ENCODE measurements at places on chromosomes 1 and 21.

- no peak for DNase-seq
These were observed 92.0 kb downstream of the CASZ1 start for GRCh38 chr1:10704368-10704882.

- no peak for DNase-seq
These were observed 742.0 kb downstream of the KCNT2 start for GRCh38 chr1:195866091-195866780.

- DNase-seq: no peak
These were observed 95.0 kb downstream of the SUSD4 start for GRCh38 chr1:223269006-223269405.

DNA sequence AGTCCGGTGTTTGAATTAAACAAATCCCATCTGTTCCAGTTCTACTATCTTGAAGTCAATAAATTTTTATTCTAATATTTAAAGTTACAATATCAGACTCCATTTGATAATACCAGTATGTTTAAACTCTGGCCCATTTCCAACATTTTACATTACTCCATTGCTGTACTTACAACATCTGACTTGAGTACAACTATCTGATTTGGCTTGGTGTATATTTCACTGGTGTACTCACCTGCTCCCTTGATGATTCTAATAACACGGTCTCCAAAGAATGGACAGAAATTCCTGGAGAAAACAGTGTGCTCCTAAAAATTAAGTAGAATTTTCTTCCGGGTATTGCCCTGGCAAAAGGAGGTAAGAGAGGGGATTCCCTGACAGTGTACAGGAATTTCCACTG lies 680.5 kb upstream of the ADAMTS5 start:
- DNase-seq: no peak

- DNase-seq: no peak
These were observed 101.8 kb downstream of the PTGS2 start for GRCh38 chr1:186578325-186579016.

GRCh38 chr1:198619375-198620140 lies 19.3 kb upstream of the PTPRC start:
- DNase-seq: no peak

- DNase-seq: no peak
These were observed 42.9 kb upstream of the CD53 start for GRCh38 chr1:110829955-110830553.

- peak; percentile 49 for DNase-seq
These were observed 327.0 kb downstream of the NPHP4 start for GRCh38 chr1:5664906-5665875.

DNA sequence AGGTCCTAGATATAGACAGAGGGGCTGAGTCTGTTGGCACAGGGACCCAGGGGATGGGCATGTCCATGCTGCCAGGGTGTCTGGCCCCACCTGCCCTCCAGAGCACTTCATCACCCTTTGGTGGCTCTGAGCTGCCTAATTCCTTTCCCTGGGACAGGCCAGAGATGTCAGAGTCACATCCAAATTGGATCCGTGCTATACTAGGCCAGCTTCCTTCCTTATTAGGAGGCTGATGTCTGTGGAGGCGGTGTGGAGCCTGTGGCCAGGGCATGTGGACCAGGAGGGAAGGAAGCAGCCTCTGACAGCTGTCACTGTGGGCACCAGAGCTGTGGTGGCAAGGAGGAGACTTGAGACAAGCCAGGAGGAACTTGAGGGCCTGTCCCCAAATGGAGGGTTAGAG lies 77.7 kb upstream of the TMEM51 start:
- DNase-seq: no peak

GRCh38 chr1:233132445-233132844 lies 163.1 kb downstream of the PCNX2 start:
- DNase-seq: no peak

DNA sequence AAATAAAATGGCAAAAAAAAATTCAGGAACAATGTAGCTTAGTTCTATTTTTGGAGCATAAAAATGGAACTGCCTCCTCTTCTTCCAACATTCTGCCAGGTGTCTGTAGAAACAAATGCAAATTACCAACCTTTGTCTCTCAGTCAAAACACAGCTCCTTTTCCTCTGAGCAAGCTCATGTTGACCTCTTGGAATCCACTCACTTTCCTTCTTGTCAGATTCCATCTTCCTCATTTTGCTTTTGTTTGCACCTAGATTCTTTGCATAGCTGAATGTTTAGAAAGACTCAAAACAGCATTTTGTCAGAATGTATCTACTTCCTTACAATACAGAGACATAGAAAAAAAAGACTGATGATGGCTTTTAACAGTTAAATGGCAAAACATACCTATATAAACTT lies 178.2 kb downstream of the ADGRL2 start:
- no peak for DNase-seq

GRCh38 chr1:2957329-2957728 lies 63.9 kb upstream of the ACTRT2 start:
- DNase-seq: no peak

DNA sequence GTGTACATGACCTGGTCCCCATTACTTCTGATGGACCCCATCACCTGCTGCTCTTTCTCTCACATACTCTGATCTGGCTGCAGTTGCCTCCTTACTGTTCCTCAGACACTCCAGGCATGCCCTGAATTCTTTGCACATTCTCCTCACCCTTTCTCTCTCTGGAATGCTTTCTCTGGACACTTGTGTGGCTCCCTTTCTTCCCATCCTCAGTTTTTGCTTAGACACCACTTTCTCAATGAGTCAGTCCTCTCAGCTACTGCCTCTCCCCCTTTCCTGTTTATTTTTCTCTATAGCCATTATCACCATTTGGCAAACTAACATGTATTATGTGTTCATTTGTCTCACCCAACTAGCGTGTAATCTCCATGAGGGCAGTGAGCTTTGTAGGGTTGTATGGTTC lies 28.1 kb downstream of the PLXNA2 start:
- DNase-seq: no peak

DNA sequence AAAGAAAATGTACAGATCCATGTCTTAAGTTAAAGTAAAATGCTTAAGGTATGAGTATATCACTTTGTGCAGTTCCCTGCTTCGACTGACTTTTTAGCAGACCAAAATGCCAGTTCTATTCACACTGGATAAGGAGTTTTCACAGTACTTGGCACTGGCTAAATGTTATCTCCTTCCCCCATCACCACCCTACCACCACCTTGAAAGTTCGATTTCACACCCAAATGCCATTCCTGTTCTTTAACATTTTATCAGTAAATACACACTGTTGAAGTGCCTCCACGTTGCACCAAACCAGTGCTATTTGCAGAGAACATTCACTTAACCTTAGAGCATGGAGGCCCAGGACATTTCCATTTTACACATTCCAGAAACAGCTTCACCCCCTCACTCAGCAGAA lies 100.0 kb downstream of the URB2 start:
- no peak for DNase-seq

GRCh38 chr1:170460001-170460400 lies 72.0 kb upstream of the GORAB start:
- DNase-seq: no peak

- no peak for DNase-seq
These were observed 1234.8 kb downstream of the MRPL39 start for GRCh38 chr21:24372506-24372905.

DNA sequence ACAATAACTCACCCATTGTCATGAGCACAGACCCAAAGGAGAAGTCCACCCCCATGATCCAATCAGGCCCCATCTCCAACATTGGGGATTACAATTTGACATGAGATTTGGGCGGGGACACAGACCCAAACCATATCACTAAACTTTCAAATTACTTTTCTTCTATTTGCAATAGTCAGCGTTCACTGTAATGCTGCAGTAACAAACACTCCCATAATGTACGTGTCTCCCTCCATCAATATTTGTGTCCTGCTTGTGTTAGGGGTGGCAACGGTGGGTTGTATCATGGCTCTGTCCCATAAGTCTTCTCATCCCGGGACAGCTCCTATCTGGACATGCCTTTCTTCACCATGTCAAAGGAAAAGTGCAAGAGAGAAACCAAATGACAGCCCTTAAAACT lies 26.2 kb downstream of the TFF3 start:
- no peak for DNase-seq

DNA sequence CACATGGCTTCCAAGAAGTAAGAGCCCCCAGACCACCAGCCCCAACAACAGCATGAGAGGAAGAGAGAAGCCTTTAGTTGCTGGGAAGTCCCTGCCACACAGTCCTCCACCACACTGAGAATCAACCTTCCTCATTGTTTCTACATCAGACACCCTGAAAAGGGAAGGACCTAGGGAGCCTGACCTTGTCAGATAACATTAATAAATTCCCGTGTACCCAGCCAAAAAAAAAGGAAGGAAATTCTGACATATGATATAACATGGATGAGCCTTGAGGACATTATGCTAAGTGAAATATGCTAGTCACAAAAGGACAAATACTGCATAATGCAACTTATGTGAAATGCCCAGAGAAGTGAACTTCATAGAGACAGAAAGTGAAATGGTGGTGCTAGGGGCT lies 65.6 kb upstream of the ARHGAP29 start:
- no peak for DNase-seq

GRCh38 chr1:219324171-219324570 lies 150.5 kb downstream of the LYPLAL1 start:
- DNase-seq: no peak

DNA sequence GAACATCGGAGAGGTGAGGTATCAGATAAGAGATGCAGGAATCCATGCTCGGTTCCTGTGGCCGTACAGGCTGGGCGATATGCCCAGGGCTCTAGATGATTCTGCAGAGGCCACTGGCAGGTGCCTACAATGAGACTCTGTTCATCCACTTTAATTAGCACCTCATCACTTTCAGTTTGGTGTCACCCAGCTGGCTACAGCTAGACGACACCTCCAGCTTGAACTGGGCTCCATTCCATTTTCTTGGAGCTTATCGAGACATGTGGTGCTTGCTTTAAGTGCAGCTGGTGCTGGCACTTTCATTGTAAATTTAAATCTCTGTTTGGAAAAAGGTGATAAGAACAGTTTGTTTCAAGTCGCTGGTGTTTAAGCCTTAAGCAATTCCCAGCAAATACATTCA lies 322.5 kb upstream of the ADGRL2 start:
- peak; percentile 79 for DNase-seq

DNA sequence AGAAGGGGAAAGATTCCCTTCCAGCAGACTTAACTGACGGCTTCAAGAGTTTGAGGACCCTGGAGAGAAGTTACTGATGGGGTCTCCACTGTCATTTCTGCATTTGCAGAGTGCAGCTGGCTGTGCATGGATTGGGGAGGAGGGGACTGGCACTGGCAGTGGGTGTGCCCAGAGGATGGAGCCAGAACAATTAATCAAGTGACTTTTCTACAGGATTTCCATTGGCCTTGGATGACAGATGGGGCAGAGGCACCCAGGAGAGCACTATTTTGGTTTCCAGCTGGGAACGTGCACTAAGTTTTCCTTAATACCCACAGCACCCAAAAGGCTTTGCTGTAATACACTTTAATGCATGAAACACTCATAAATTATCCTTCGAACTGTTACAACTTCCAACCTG lies 1.3 kb downstream of the NGF start:
- no peak for DNase-seq

GRCh38 chr1:43979528-43980254 lies 681 bp downstream of the B4GALT2 start:
- DNase-seq: no peak

GRCh38 chr1:173669491-173669941 lies at the start of gene ANKRD45:
Gene ANKRD45, minus strand, starts transcription at chr1:173669851. Its CDS starts 10,433 bp downstream, at chr1:173659418.
- DNase-seq: no peak

Data from cardiac septum (tissue), 1 donor.